ENCODE measurements at places on chromosomes 16 and 17. TPM values are rescaled to one million over a fixed set of nuclear protein-coding genes. Genes with fewer than 3 reads are reported as not detected.

- peak; percentile 73 for ATAC-seq
Observed at GRCh38 chr16:1543085-1543896, 9.8 kb downstream of the TMEM204 start.

DNA sequence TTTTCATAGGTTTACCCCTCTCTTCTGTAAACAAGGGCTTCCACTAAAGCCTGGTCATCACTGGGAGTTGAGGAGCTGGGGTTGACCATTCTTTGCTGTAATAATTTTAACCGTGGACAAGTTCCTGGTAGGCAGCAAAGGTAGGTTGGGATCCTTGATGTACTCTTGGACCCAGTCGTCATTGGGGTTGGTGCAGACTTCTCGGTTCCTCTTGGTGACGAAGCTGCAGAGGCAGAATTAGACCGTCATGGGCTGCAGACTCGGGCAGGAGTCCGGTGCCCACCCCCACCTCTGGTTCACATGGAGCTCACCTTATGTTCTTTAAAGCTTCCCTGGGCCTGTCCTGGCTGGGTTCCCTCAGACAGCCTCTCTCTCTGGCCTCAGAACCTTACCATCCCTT is 3.8 kb downstream of the CCL16 start:
- ATAC-seq = no peak

GRCh38 chr16:56447286-56447685 is 3.8 kb downstream of the NUDT21 start:
- ATAC-seq = no peak

- ATAC-seq = no peak
Observed at GRCh38 chr17:56165072-56165641, 11.9 kb downstream of the ANKFN1 start.

The SPATA22 gene
- not detected for total RNA-seq

Measured in esophagus mucosa (tissue), 1 donor.